ENCODE measurements at places on chromosomes 6 and 20. TPM values are rescaled to one million over a fixed set of nuclear protein-coding genes. Genes with fewer than 3 reads are reported as not detected.

Gene CD2AP
- total RNA-seq: 18.5 TPM

Gene HLA-DRA
- 5.2 TPM for total RNA-seq

Gene COL19A1
- total RNA-seq: 2.6 TPM

Gene LY6G6D
- not detected for total RNA-seq

Gene KCNK16
- not detected for total RNA-seq

Gene CD164
- total RNA-seq: 244 TPM

Gene CST2
- 17.5 TPM for total RNA-seq

Gene SAPCD1
- 0.79 TPM for total RNA-seq

Gene PRRT1
- total RNA-seq: 0.39 TPM

Gene PTCHD4
- 4.4 TPM for total RNA-seq

Gene PSMG4
- 21.7 TPM for total RNA-seq

Gene SPATA2
- 3.6 TPM for total RNA-seq

Gene TPX2
- 10.6 TPM for total RNA-seq

Gene MUC22
- total RNA-seq: not detected

Gene CDYL
- 15.6 TPM for total RNA-seq

Gene SLC24A3
- 4.1 TPM for total RNA-seq

Gene TRIM40
- total RNA-seq: not detected

Gene LHFPL5
- not detected for total RNA-seq

Gene PTCRA
- not detected for total RNA-seq

Gene VWA7
- total RNA-seq: 0.26 TPM

Gene MICB
- 15.8 TPM for total RNA-seq

Gene MROH8
- total RNA-seq: 1.5 TPM

Gene SLC17A1
- not detected for total RNA-seq

Gene C6orf58
- not detected for total RNA-seq

Gene PSMB8
- total RNA-seq: 33.5 TPM

Gene TFAP2A
- total RNA-seq: 1.3 TPM

Gene SLPI
- total RNA-seq: 0.52 TPM

Gene RAMACL
- 2.0 TPM for total RNA-seq

Gene PSORS1C2
- total RNA-seq: not detected

Gene SYNDIG1
- 1.4 TPM for total RNA-seq

Gene WFDC2
- not detected for total RNA-seq

Gene SFTA2
- not detected for total RNA-seq

Gene EMILIN3
- not detected for total RNA-seq

Gene SEMG1
- not detected for total RNA-seq

Gene C6orf15
- total RNA-seq: not detected

Gene CST9
- total RNA-seq: not detected

Gene FILIP1
- 0.33 TPM for total RNA-seq
